ENCODE measurements at places on chromosomes 4 and X.

- peak; percentile 33 for DNase-seq
Observed at GRCh38 chrX:1500701-1501624, 36.0 kb downstream of the P2RY8 start.

DNA sequence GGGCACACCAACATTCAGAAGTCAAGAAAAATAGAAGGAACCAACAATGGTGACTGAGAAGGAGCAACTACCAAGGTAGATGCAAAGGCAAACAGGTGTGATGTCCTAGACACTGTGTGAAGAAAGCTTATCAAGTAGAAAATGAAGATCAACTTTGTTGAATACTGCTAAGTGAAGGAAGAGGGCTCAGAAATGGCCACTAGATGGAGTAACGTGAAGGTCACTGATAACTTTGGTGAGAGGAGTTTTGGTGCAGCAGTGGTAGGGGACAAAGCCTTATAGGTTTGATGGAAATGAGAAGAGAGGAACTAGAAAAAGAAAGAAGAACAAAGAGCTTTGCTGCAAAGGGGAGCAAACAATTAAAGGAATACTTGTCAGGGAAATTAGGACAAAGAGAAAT is 23.5 kb downstream of the OTC start:
- DNase-seq = peak; percentile 18

GRCh38 chr4:22707390-22707789 is 14.7 kb downstream of the GBA3 start:
- no peak for DNase-seq

DNA sequence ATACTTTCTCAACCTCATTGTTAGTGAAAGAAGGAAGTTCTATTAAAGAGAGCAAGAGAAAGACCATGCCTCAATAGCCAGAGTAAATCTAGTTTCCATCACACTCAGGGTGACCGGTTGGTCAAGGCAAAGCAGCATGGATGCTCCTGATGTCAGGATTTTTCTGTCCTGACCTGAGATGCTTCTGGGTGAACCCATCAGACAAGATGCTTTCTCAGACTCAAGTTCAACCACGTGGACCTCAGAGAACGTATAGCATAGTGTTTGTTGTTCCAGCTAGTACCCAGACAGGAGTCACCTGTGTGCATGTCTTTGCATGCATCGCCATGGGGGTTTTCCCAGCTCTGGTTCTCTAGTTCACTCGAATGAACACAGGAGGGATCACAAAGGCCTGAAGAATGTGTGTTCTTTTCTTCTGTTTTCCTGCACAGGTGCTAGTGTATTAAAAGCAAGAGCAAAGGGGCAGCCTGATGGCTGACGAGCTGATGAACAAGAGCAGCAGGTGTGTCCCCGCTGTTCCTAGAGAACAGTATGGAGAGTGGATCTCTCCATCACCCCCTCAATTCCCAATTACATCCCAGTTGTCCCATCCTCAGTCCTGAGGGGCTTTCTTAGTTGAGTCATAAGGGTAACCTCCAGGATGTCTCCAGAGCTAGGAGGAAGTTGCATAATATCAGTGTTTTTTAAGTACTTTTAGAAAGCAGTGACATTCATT is 110.5 kb upstream of the ENPP6 start:
- no peak for DNase-seq

DNA sequence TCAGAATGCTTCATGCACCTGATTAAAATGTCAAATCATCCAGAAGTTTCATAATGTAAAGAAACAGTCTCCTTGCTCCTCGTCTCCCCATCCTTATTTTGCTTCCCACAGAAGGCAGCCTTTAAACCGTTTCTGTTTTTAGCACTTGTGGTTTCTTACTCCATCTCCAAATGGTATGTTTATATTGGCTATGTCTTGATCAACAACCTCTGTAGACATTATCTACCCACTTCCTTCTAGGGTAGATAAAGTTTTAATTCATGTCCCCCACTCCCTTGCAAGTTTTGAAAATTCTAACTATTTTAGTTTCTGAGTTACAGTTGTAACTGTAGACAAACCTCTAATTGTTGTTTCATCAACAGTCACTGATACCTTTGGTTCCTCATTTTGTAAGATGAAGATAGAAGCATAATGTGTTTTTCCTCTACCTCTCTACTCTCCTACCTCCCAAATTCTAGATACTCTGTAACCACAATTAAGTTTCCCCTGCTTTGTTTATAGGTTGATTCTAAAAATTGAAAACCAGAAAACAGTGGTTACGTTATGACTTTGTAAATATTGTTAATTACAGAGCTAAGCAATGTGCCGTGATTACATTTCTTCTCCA is 291.7 kb upstream of the GATB start:
- peak; percentile 91 for DNase-seq

GRCh38 chr4:132063829-132064228 is 1085.3 kb upstream of the PCDH10 start:
- DNase-seq = no peak

DNA sequence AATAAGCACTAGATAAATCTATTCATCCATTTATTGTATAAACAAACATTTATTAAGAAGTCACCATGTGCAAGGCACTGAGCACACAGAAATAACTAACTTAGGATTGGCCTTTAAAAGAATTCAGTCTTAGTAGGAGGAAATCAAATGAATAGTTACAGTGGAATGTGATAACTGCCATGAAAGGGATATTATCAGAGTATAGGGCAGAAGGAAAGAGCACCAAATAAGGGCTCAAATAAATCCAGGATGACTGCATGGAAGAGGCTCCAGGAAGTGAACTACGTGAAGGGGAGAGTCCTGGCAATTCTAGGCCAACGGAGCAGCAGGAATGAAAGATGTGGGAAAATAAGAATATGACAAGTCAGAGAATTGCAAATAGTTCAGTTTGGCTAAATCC is 406.0 kb downstream of the INPP4B start:
- DNase-seq = no peak

DNA sequence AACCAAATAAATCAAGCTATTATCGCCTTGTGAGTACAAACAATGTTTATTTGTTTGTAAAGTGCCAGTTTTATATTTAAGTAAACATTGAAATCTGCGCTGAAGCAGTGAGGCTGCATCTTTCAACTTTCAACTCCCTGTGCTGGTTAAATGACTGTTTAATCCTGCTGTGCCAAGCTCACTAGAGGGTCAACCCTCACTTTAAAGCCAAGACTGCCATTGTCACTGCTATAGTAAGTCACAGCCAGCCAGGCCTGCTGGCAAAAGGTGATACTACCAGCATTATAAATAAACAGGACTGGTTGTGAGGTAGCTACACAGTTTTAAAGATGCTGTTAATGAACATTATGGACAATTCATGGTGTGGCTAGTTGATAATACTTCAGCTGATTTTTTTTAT is 34.6 kb downstream of the EFHC2 start:
- DNase-seq = no peak

GRCh38 chr4:189124791-189125190 is 815.9 kb upstream of the FRG1 start:
- no peak for DNase-seq

DNA sequence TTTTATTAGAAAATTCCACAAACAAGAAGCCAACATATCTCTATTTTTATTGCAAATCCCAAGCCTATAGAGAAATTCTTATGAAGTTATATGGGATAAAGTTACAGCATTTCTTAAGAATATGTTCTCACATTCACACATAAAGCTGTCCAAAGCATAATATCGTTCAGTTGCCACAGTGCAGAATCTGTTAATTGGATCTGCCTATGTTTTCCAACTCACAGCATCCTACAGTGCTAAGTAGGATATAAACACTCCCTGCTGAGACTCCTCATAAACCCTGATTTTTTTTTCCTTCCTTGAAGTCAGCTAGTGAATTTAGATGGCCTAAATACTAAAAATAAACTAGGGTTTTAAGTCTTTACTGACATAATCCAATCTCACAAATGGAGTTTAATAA is 307.9 kb downstream of the PDGFC start:
- no peak for DNase-seq

DNA sequence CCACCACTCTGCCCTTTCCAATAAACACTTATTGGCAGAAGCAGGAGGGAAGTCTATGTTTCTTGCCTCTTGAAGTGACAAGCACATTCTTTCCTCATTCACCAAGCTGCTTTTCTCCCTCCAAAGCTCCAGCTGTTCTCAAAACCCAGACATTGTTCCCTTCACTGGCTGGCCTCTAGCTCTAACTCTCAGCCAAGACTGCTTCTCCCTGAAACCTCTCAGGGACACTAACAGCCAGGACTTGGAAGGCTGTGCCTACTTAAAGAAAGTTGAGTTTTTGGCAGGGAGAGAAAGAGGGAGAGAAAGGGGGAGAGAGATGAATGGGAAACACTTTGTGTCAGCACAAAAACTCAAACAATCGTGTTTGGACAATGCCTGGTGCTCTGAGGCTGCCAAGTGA is 99.5 kb downstream of the COX18 start:
- DNase-seq = no peak

DNA sequence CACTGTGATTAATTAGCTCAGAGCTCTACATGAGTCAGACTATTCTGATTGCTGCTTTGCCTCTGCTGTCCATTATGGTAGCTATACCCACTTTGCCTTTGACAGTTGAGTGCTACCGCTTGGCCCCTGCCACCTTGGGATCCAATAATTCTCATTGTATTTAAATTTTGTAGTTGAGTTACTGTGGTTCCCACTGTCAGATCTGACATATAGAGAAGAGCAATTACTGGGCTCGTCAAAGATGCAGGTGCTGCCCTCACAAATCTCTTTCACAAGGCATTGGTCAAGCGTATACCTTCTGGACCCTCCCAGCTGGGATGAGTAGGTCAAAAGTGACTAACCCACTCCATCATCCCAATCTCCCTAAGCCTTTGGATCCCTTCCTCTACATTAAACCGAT is 18.3 kb upstream of the PRDM8 start:
- DNase-seq = no peak

DNA sequence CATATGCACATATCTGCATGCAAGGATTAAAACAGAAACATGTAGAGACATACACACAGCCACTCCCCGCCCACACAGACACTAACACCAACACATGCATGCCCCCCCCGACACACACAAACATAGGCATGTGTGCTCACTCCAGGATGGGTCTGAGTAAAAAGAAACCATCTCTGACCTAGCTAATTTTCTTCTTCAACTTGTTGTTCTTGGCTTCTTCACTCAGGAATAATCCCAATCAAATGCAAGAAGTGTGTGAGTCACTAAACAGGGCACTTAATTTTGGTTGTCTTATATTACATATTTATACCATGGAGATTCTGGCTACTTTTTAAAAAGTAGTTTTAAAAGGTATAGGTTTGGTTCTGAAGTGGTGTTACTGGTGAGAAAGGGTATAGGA is 28.3 kb downstream of the ENOX2 start:
- no peak for DNase-seq

GRCh38 chrX:112164420-112164819 is 81.8 kb upstream of the TRPC5 start:
- no peak for DNase-seq

GRCh38 chr4:182144626-182145333 is 98.4 kb upstream of the TENM3 start:
- no peak for DNase-seq

DNA sequence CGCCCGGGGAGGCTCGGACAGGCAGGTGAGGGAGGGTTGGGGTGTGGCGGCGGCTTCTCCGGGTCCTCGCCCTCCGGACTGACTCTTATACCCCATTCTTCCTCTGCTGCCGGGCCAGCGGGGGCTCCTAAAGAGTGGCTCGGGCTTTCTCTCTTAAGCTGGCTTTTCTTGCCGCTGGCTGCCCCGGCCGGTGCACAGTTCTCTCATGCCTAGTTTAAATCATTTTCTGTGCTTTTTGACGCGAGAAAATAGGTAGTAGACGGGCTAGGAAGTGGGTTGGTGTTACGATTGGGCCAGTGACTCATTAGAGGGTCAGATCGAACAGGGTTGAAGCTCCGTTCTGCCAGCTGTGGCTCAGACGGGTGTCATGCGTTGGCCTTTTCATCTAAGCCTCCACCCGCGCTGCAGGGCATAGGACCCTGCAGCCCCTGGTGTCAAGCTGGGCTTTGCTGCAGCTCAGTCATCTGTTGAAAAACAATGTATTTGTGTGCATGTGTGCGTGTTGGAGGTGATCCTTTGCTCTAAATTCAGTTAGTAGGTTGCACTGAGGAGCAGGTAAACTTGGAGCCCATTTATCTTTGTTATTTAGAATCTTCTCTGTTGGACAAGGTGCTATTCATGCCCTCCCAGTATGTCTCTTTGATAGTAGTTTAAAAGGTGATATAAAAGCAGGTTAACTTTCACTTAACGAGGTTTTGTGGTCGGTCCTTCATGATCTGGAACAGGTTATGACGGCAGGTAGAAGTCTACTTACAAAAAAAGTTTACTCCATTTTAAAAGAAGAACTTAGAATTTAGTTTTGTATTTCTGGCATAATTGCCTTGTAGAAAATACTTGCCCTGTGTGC is 802 bp downstream of the BMP2K start:
- DNase-seq = peak; percentile 56

DNA sequence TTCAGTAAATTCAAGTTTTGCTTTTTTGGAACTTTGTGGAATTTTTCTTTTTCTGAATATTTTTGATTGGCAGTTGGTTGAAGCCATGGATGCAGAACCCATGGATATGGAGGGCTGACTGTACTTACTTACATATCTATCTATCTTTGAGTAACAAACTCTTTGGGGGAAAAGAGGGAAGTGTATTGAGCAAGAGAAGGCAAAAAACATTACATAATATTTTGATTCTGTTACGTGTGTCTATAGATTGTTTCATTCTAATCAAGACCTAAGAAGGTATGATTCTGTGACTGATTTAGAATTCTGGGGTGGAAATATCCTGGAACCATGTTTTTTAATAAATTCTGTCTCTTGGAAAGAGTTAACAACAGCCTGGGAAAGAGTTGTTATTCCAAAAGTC is 31.5 kb downstream of the GRSF1 start:
- DNase-seq = peak; percentile 57

DNA sequence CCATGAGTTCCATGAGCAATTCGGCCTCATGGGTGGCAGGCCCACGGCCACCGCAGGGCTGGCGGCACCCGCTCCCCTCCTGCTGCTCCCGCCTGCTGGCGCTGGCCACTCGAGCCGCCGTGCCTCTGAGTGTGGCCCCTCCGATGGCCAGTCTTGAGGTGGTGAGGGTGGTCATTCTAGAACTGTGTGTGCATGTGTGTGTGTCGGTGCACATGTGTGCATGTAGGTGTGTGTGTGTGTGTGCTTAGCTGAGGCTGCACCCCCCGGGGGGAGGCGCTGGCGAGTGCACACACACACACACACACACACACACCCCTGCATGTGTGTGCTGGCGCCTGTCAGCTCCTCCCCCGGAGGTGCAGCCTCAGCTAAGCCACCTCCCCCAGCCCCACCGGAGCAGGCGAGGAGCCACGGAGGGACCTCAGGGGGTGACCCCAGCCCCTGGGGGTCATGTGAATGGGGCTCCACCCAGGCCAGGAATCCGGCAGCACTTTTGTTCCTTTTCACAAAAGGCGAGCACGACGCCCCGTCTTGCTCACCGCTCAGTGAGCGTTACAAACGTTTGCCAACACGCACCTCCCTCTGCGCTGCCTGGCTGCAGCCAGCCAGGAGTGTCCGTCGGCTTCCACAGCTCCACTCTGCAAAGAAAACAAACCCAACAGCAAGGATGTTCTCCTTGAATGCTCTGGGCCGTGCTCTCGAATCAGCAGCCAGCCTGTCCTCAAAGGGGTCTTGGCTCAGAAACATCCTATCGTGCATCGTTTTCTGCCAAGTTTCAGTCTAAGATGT is 29.9 kb downstream of the FGFRL1 start:
- DNase-seq = no peak

Data from MV-4-11 (cell line).